ENCODE measurements at places on chromosomes 11 and 22.

DNA sequence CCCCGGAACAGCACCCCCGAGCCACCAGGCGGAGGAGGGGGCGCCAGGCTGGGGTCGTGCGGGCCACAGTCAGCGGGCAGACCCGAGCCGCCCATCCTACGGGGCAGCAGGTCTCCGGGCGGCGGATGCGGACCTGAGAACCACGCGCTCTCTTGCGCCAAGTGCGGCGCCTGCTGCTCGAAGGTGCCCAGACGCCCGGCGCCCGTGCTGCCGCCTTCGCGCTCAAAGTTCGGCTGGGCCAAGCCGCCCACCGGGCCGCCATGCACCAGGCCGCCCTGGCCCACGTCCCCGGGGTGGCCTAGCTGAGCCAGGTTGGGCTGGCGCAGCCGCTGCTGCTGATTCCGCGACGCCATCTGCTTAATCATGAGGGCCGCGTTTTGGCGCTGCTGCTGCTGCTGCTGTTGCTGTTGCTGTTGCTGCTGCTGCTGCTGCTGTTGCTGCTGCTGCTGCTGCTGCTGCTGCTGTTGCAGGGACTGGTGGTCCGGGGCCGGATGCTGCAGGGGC, 3.0 kb downstream of the MN1 start:
- DNase-seq, result no peak

DNA sequence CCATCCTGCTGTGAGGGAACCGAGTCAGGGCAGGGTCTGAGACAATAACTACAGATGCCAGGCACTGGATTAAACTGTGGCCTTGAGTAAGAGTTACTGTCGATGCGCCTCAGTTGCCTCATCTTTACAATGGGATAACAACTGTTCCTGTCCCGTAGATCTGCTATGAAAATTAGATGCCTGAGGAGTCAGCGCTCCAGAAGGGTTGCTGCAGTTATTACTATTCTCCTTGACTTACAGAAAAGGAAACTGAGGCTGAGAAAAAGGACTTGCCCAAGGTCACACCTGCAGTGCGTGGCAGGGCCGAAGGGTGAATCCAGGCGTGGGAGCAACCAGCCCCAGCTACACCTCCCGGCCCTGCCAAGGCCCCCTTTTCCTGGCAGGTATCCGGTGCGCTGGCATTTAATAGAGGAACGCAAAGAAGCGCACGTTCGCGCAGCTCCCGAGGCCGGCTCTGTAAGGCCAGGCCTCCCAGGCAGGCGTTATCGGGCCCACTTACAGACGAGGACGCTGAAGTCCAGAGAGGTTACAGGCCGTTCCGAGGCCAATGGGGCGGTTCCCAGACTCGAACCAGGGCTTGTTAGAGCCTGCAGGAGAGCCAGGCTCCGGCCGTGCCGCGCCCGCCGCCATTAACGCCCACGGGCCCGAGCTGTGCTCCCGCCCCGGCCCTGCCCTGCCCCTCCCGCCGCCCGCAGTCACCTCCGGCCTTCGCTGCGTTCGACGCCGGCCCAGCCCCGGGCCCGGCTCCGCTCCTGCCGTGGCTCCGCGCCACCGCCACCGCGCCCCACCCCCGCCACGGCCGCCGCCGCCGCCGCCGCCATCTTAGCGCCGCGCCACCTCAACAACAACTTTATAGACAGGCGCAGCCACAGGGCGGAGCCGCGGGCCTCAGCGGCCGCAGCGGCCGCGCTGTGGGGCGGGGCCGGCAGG, at the start of gene C11orf68:
Gene C11orf68, minus strand, starts transcription at position 852 of the 930 bp plus-strand sequence. Its CDS starts 31 bp downstream, at position 821.
- no peak for DNase-seq

- no peak for DNase-seq
These were observed 1.9 kb downstream of the SERPING1 start for GRCh38 chr11:57599381-57599780.

GRCh38 chr11:8870411-8871170, 40.4 kb upstream of the AKIP1 start:
- no peak for DNase-seq

GRCh38 chr22:46056546-46057245, 79.7 kb upstream of the WNT7B start:
- no peak for DNase-seq

DNA sequence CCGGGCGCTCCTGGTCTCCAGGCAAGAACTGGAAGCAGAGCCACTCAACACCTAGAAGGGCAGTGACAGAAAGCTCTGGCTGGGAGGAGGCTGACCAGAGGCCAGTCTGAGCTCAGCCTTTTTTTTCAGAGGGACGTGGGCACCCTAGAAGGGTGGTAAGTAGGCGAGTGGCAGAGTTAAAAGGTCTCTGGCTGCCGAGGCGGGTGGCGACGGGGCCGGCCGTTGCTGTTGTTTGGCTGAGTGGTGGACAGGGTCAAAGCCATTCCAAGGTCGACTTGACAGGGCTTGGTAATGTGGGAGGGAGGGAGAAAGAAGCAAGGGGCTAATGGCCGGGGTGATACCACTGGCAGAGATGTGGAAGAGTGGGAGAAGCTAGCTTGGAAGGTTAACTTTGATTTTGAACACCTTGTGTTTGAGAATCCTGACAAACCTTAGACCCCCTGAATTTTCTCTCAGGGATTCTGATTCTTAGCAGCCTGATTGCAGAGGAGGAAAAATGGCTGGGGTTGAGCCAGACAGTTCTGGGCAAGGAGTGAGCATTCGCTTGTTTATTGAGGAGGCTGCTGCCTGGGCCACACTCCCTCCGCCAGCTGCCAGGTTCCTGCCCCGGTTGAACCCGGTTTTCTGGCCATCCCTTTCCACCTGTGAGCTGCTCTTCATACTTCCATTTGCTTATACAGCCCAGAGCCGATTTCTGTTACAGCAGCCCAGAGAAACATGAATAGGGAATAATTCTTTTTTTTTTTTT, 868 bp upstream of the SYCE3 start:
- DNase-seq, result no peak

- no peak for DNase-seq
These were observed 4.6 kb downstream of the CHRDL2 start for GRCh38 chr11:74726547-74727182.

DNA sequence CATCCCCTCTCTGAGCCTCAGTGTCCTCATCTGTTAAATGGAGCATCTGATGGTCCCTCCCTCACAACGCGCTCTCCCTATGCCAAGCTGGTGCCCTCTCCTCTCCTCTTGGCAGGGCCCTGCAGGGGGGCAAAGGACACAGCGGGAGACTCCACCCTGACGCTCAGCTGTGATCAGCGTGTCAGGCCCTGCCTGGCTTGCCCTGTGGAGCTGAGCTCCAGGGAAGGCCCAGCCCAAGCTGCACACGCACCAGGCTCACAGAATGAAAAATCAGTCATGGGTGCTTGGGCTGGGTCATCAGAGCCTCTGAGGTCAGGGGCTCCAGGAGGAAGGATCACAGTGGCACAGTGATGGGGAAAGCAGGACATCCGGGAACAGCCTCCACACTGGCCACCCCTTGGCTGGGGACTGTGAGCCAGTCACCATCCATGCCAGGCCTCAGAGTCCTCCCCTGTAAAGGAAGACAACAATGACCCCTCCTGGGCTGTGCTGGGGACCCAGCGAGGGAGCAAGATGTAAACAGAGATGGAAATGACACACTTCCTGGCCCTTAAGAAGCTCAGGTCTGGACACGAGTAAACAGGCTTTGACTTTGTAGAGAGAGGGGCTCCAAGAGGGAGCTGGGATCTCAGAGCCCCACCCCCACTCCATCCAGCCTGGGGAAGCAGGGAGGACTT, 36.6 kb downstream of the RPL3 start:
- no peak for DNase-seq

- no peak for DNase-seq
These were observed 73.2 kb downstream of the RAB38 start for GRCh38 chr11:88101881-88102597.

- DNase-seq, result no peak
These were observed 7.5 kb downstream of the ZNF74 start for GRCh38 chr22:20401376-20402014.

DNA sequence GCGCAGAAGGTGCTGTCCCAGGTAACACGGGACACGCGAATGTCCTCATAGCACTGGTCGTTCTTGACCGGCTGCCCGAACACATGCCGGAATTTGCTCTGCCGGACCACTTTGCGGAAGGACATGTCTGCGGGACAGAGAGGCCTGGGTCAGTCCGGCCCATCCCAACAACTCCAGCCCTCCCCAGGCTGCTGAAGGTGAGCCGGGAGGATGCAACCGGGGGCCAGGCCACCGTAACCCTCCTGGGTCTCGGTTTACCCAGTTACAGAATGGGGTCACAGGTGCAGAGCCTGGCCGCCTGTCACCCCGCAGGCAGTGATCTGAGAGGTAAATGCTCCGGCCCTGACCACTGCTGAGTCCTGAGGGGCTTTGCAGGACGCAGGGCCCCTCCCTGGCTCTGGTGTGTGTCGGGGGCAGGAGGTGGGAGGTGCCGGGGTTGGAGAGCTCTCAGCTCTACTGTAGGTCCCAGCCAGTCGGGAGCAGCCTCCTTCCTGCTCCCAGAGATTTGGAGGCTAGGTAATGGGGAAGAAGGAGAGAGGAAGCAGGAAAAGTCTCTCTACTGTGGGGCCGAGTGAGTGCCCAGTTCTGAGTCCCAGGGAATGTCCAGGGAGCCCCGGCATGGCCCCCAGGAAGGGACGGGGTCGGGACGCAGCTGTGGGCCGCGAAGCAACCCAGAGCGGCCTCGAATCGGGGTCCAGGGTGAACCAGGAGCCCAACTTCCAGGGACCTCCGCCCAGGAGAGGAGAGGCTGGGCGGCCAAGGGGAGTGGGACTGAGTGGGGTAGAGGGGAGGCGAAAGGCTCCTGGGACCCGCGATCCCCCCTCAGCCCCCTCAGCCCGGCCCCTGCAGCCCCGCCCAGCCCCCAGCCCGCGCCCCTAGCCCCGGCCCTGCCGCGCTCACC, 522 bp downstream of the CORO1B start:
- DNase-seq, result no peak

DNA sequence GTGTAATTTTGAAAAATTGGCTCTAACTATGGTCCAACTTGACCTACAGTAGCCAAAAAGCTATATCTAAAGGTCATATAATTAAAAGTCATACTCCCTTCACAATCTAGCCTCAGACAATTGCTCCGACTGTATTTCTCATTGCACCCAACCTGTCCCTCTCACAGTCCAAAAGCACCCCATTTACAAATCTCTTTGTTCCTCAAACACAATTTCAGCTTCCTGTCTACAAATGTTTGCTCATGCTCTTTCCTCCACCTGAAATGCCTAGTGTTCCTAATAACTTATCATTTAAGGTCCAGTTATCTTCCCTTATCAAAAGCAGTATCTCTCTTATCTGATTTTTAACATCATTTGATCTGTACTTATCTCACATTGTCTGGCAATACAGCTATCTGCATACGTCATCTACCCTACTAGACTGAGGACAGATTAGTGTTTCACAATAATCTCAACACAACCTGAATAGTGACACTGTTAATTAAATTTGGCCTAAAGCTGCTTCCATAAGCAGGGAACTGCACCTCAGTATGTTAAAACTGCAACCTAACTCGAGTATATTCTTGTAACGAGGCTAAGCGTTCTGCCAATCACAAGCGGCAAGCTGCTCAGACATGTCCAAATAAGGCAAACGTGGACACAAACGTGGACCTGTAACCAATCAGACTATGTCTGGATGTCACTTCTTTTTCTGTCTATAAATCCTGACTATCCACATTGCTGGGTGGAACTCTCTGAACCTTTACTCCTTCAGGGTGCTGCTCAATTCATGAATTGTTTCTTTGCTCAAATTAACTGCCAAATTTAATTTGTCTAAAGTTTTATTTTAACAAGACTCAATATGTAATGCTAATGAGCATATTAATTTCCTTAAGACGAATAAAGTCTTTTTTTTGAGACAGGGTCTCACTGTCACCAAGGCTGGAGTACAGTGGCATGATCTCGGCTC, 15.9 kb downstream of the PICALM start:
- DNase-seq, result no peak

- DNase-seq, result no peak
These were observed 4.4 kb upstream of the C11orf16 start for GRCh38 chr11:8937159-8937558.

DNA sequence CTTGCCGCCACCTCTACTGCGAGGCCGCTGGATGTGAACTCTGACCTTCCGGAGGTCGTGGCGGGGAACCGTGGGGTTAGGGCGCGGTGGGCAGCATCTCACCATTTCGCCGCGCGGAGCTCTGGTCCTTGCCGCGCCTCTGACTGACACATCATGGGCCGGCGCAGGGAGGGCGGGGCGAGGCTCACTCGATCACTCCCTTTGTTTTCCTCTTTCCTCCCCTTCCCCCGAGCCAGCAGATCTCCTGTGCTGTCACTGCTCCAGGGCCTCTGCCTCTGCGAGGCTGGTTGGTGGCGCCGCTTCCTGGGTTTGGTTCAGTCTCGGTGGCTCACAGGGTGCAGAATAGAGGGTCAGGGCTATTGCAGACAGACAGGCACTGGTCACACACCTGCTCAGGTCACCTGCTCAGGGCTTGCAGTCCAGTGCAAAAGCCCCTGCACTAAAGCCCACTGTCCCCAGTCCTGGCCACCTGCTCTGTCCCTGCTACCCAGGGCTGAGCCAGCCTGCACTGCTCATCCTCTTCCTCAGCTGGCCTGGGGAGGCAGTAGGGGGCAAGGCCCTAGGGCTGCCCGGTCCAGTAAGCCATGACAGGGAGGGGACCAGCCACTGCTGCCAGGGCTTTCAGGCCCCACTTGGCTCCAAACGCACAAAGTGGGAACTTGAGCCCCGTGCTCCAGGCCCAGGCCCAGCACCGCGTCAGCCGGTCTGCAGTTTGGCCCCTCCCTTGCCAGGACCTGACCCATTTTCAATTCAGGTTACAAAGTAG, 36.2 kb downstream of the PISD start:
- DNase-seq, result no peak

- no peak for DNase-seq
These were observed 127.3 kb downstream of the TENM4 start for GRCh38 chr11:79313530-79313913.
